WERI-Rb-1 (cell line): ENCODE measurements at places on chromosomes 2 and 18.

- no peak for DNase-seq
Observed at GRCh38 chr2:166344286-166345113, 31.2 kb downstream of the SCN9A start.

GRCh38 chr2:238848691-238848975 lies 748 bp downstream of the TWIST2 start:
- no peak for DNase-seq

DNA sequence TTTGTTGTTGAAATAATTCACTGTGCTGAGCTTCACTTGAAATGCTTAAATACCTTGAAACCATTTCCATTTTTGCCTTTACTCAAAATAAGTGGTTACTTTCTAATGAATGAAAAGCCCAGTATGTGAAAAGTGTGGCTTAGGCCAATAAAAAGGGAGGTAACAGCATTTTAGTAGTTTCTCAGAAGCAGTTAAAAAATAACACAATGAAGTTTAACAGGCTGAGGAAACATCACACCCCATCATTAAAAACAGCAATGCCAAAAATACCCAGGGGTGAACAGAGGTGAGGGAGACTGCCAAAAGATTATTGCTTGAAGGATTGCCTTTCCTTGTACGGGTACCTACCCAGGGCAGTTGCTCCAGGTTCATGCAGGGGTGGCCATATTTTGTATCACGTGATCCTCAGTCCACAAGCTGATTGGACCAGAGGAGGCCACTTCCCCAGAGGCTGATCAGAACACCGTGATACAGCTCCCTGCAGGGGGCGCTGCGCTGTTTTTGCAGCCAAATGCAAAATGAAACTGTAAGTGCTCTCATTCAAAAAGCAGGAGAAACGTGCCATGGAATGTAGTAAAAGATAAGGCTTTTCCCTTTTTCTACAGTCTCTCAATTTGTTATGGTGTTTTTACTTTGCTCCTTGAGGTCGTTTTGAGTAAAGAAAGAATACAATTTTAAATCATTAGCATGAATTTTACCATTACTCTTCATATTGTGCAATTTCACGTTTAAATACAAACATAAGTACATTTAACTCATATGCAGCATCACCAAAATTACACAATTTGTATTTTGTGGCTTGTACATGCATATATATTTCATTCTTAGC lies 70.2 kb upstream of the SH3BP4 start:
- peak; percentile 60 for DNase-seq

DNA sequence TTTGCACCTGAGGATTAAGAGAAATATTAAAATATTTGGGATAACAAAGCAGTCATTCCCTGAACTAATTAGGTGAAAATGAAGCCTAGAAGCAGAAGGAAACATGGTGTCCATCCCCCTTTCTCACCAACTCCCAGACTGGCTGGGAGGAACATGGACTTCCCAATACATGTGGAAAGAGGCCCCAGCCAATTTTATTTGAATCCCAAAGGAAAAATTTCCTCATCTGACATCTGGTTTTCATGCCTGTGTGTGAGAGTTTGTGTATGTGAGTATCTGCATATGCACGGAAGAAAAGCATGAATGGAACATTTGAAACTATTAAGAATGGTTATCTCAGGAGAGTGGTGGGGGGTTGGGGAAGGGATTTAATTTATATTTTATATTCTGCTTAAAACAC lies 84.3 kb downstream of the COPS8 start:
- DNase-seq = no peak

DNA sequence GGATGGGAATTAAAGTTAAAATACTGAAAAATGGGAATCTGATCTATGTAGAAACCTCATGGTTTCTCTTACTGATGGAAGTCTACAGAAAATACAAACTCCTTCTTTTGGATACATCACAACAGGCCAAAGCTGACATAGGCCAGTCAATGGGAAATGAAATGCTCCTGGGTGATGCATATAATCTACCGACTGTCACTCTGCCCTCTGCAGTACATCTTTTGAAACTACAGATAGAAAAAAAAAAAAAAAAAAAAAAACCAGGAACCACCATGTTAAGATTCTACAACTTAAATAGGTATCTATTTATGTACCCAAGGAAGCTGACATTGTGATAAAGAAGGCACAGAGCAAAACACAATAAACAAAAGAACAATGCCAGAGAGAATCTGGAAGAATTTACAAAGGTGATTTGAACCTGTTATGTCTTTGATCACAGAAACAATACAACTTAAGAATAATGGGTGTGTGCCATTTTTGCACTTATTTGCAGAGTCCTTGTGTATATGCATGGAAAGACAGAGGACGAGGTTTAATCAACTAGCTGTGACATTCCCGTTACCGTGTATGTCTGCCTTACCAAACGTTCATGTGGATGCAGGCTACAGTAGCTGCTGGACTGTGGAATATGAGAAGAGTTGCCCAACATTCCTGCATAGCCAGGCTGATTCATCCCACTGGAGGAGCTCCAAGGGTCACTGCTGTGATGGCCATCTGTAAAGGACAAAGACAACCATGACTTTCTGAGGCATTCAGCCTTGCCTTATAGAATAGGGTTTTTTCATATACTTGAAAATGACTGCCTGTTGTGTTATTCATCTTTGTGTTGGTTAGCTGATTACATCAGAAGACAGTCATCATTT lies 312.7 kb downstream of the TCF4 start:
- no peak for DNase-seq

- no peak for DNase-seq
Observed at GRCh38 chr18:49175476-49175875, 224.7 kb upstream of the SMAD7 start.

DNA sequence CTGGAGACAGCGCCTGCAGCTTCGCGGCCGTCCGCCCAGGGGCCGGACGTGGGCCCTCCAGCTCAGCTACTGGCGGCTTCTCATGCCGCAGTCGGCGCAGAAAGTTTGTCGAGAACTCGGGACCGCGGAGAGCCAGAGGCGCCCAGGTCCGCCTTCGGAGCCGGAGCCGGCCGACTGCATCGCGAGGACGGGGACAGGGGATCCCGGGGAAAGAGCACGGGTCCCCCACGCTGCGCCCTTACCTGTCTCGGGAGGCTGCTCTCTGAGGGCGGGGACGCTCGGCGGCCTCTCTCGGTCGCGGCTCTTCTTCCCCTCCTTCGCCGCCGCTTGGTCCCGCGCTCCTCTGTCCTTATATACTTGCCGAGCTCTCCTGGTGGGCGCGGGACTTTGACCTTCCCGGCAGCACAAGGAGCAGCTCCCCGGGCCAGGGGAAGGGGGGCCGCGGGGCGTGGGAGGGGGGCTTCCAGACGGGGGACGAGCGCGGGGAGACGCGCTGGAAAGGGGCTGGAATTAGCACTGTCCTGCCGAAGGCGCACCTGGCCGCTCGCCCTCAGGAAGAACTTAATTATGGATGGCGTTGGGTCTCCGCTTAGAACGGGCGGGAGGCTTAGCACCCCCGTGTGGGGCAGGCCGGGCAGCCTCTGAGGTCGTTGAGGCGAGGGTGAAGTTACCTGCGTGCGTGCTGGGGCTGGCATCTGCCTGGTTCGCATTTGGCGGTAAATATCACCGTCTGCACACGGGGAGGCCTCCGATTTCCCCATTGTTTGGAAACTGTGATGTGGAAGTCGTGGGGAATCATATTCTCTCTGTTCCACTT lies at the start of gene POMC:
POMC (minus strand) TSS at position 325 of the 817 bp plus-strand sequence. CDS start 3,808 bp downstream, outside the sequence.
- peak; percentile 35 for DNase-seq

DNA sequence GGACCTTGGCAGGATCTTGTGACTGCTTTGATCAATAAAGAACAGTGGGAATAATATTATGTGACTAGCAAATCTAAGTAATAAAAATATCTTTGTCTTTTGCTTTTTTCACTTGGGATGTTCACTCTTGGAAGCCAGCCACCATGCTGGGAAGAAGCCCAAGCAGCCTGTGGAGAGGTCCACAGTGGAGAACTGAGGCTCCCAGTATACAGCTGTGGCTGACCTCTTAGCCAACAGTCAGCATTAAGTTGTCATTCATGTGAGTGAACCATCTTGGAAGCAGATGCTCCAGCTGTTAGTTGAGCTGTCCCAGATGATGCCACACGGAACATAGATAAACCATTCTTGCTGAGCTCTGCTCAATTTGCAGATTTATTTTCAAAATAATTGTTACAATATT lies 160.0 kb downstream of the OSR1 start:
- no peak for DNase-seq

- peak; percentile 23 for DNase-seq
Observed at GRCh38 chr2:134087371-134087921, 166.4 kb upstream of the MGAT5 start.

GRCh38 chr2:74048843-74049519 lies 64.3 kb downstream of the TET3 start:
- no peak for DNase-seq

- no peak for DNase-seq
Observed at GRCh38 chr2:226995625-226996041, 159.8 kb downstream of the RHBDD1 start.

DNA sequence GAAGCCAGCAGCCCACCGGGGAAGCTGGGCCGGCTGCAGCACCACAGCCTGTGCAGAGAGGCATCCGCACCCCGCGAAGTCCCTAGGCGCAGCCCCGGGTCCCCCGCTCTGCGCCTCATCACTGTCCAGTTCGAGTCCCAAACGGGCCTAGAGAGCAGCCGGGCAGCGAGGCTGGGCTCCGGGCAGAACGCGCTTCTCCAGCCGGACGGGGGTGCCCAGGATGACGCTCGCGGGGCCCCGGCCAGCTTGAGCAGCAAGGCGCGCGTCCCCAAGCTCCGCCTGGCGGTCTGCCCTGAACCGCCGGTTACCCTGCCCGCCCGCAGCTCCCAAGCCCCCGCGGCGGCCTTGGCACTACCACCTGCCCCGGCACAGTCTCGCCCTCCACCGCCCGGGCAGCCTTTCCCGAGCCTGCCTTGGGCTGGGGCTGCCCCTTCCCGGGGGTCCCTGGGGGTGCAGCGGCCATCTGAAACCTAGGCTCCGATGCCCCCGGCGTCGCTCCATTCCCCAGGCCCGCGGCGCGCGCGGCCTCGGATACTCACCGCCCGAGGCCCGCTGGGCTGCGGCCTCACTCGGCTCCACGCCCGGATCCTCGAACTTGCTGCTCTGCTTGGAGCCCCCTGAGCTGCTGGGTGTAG lies 591 bp downstream of the SLC16A14 start:
- DNase-seq = peak; percentile 9

- no peak for DNase-seq
Observed at GRCh38 chr2:120251880-120252224, 800 bp upstream of the RALB start.

DNA sequence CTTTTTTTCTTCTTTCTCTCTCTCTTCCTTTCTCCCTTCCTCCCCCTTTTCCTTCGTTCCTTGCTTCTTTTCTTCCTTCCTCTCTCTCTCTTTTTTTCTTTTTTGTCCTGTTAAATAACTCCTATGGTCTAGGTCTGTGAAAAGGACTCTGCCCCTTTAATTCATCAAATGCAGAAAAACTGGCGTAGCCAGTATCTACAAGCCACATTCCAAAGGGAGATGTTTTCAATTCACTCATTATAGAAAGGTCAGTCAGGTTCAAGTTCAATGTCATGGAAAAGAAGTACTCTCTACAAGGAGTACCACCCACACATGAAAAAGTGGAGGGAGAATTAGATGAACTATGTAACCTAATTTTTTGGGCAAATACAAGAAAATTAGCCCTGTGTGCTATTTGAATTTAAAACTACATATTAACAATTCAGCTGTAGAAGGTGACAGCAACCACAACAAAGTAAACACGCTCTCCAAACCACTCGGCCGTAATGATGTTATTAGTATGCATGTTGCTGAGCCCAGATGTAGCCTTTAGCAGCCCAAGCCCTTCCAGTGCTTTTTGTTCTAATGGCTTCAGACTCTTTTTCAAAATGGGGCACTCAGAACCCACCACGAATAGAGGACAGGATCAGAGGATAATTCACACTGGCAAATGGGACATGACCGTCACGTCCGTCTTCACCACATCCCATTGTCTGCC lies 735.4 kb upstream of the FANCL start:
- DNase-seq = no peak

DNA sequence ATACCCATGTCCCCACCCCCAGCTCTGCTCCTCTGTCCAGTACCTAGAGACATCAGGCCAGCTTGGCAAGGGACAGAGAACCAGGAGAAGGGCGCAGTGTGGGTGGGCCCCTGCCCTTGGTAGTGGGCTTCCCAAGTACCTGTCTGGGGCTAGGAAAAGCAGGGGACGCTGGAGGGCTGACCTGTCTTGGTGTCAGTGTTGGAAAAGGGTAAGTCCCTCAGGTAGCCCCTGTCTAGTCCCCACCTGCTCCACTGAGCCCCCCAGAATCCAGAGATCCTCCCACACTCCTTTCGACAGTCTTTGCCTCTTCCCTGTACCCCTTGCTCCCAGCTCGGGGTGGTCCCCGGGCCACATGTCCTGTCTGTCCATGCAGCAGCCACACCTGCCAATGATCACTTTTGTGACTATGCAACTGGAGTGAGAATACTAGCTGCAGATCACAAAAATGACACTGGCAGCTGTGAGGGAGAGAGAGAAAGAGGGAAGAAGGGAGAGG lies 14.6 kb downstream of the DNAJB2 start:
- DNase-seq = no peak
